ENCODE measurements at places on chromosomes 2 and 18. TPM values are rescaled to one million over a fixed set of nuclear protein-coding genes. Genes with fewer than 3 reads are reported as not detected.

- H3K27me3 ChIP-seq, result no peaks in the 10 kb centered on the region
- H3K4me3 ChIP-seq, result no peak overlapping the region
- no peaks in the 10 kb centered on the region for H3K36me3 ChIP-seq
- DNase-seq, result no peak
These were observed 237.6 kb downstream of the IKZF2 start for GRCh38 chr2:212913640-212914306.

DNA sequence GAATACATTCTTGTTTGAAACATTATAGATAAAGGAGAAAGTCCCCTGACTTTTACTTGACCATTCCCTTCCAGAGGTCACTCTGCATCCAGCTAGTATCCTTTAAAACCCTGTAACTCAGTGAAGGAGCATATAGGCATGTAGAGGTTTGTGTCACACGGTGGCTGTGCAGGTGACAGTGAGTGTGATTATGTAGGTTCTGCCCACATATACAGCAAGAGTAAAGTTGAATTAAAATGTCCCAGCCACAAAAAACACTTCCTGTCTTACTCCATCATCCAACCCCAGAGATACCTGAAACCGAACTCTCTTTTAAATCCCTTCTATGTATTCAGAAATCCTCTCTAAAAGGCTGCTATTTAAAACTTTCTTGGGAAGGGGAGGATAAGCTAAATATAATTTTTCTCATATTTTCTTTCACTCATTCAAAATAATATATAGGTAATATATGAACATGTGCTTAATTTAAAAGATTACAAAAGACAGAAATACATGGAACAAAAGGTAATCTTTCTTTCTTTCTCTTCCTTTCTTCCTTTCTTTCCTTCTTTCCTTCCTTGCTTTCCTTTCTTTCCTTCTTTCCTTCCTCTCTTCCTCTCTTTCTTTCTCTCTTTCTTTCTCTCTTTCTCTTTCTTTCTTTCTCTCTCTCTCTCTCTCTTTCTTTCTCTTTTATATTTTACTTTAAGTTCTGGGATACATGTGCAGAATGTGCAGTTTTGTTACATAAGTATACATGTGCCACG lies 20.6 kb upstream of the ACSL3 start:
- no peaks in the 10 kb centered on the region for H3K36me3 ChIP-seq
- H3K4me3 ChIP-seq, result no peak overlapping the region
- peaks cover 13% of the 10 kb centered on the region for H3K4me1 ChIP-seq
- H3K27me3 ChIP-seq, result no peaks in the 10 kb centered on the region
- no peak for DNase-seq

Gene FIGN
- 2.2 TPM for total RNA-seq

Gene MXD1
- 14.3 TPM for total RNA-seq

GRCh38 chr2:203625701-203626100 lies 80.7 kb upstream of the CD28 start:
- DNase-seq, result no peak
- no peak overlapping the region for H3K4me3 ChIP-seq
- no peak overlapping the region for H3K27ac ChIP-seq
- H3K27me3 ChIP-seq, result no peaks in the 10 kb centered on the region
- H3K36me3 ChIP-seq, result no peaks in the 10 kb centered on the region
- no peaks in the 10 kb centered on the region for H3K4me1 ChIP-seq

All from suprapubic skin (tissue), 4 donors.